ENCODE measurements at places on chromosomes 13 and 19.
A peak's percentile ranks its signal among the peaks of the same experiment; 100 is the strongest.

DNA sequence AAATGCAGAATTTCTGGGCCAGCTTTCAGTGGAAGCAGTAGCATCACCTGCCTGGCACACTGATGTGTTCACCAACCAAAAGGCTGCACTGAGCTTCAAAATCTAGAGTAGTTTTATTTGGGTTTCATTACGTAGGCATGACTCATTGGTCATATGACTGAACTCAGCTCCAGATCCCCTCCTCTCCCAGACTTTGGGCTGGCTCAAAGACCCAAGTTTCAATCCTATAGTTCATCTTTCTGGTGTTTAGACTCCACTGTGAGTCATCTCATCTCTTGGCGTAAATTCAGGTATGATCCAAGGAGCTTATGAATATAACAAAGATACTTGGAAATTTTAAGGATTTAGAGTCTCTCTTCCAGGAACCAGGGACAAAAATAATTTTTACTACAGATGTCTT, 17.7 kb downstream of the ZMYM5 start:
- DNase-seq, result peak; percentile 49

GRCh38 chr13:21796066-21796465, 125.2 kb downstream of the FGF9 start:
- DNase-seq, result no peak

DNA sequence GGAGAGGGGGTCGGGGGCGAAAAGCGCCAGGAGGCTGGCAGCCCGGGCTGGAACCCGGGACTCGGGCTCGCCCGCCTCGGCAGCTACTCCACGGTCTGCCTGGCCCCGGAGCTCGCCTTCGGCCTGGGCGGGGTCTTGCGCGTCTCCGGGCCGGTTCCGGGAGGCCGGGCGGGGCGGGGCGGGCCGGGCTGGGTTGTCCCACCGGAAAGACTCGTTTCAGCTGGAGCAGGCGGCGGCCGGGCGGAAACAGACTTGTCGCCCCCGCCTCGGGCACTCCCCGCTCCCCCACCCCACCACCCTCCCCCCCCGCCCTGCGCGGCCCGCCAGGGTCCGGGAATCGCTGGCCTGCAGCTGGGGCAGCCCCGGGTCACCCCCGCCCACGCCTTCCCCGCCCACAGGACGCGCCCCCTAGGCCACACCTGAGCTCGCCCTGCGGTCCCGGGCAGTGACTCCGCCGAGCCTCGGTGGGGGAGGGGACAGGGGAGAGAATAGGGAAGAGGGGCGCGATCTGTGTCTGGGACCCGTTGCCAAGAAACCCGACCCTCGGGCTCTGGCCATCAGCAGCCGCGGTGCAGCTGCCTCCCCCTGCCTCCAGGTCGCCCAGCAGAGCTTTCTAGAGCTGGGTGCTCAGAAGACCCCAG, 109.4 kb downstream of the KCTD15 start:
- no peak for DNase-seq

GRCh38 chr13:113390874-113391497, 27.1 kb upstream of the GRTP1 start:
- no peak for DNase-seq

DNA sequence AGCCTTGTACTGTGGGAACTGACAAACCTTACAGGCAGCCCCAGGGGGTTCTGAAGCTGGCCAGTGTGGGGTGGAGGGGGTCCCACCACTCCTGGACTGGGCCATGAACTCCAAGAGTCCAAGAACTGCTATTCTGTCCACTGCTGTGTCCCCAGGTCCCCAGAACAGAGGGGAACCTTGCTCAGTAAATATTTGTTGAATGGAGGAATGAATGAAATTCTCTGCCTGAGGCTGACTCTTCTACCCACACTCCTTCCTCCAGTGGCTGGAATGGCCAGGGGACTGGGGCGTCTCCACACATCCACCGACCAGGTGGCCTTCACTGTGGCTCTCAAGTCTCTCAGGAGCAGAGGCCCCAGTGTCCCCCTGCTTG, 11.6 kb downstream of the WIZ start:
- DNase-seq, result no peak

- DNase-seq, result no peak
Measured at GRCh38 chr13:77516342-77516789, 19.1 kb upstream of the SCEL start.

DNA sequence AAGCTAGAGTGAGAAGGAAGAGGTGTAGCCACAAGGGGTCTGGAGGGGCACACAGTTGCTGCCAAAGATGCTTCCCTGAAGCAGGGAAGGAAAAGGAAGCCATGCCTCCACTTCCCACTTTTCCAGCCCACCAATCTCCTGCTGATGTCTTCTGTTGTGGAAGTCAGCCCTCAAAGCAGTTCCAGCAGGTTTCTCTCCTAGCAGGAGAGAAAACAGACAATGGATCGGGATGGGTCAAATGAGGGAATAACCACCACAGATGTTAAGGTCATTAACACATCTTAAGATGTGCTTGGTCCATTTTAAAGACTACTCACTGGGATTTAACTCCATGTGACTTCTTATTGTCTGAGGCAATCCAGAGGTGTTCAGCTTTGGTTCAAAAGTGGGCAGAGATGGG, 284.1 kb upstream of the SOX21 start:
- DNase-seq, result no peak

DNA sequence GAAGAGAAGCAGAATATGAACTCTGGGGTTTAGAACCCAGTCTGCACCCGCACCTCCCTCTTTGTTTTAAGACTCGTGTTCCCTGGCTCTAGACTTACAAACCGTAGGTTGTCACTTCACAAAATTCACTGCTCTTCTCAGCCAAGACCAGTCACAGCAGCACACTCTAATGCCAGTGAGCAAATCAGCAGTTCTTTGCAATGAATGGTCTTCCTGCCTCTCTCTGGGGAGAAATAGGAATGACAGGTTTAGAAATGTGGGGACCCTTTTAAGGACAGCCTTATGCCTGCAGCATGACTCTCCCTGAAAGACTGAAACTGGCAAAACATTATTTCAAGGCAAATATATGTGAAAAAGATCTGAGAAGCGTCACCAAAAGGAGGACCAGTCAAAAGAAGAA, 156.9 kb downstream of the KCTD15 start:
- DNase-seq, result no peak

- DNase-seq, result no peak
Measured at GRCh38 chr13:109231888-109232287, 554.5 kb downstream of the IRS2 start.

GRCh38 chr13:95724252-95724651, 47.3 kb downstream of the DNAJC3 start:
- DNase-seq, result no peak

GRCh38 chr19:45498411-45499195, at the start of gene PPM1N:
PPM1N (plus strand) TSS chr19:45498443; CDS start chr19:45498473, 30 bp downstream.
- peak; percentile 27 for DNase-seq

DNA sequence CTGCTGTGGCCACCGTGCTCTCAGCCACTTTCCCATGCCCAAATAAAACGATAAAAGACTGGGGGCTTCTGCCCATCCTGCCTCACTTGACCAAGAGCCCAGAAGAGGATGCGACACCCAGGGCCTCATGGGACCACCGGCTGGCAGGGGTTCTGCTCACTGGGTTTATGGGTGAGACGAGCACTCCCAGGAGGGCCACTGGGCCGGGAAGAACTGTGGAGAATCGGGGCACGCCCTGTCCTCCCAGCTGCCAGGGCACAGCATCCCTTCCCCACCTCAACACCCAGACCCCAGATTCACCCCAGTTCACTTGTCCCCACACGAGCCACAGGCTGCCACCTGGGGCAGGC, 4.7 kb upstream of the F10 start:
- DNase-seq, result no peak

DNA sequence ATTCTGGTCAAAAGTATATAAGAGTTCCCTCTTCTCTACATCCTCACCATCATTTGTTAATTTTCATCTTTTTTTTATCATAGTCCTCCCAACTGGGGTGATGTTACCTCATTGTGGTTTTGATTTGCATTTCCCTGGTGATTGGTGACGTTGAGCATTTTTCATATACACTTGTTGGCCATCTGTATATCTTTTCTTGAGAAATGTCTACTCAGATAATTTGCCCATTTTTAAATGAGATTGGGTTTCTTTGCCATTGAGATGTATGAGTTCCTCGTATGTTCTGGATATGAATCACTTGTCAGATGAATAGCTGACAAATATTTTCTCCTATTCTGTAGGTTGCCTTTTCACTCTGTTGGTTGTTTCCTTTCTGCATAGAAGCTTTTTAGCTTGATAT, 2.4 kb downstream of the CD33 start:
- DNase-seq, result no peak

All from NB4 (cell line).